ENCODE measurements at places on chromosomes 2 and 18.

DNA sequence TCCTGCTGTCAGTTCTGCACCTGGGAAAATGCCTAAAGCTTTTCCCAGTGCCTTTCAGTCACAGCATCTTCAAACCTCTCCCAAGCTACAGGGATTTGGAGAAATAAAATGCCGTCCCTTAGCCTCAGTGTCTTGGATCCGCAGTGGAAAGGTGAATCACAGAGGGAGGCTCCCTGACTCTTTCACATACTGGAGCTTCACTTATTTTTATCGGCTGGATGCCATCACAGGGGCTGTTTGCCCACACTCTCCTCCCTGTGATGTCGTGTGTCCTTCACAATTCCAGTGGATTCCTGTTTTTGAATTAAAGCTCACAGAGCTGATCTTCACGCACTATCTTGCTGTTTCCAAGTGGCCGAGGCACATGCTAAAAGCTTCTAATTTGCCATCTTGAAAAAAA is 1303.1 kb upstream of the DDX18 start:
- no peak for DNase-seq

GRCh38 chr2:43331422-43331821 is 105.0 kb upstream of the ZFP36L2 start:
- peak; percentile 84 for DNase-seq

DNA sequence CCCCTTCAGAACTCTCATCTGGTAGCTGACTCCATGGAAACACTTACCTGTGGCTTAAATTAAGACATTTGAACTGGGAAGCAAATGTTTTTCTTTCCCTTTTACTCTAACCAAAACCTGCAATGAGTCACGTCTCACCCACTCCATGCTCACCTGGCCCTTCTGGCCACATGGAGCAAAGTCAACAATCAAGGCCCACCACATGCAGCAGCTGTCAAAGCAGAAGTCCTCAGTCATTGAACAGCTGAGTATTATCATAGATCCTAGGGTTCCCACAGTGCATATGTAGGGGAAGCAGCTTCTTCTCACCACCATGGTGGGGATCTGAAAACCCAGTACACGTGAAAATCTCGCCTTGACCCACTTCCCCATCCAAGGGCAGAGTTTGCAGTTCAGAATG is 12.3 kb upstream of the MEP1B start:
- DNase-seq: no peak

GRCh38 chr2:216677439-216678097 is 17.8 kb downstream of the IGFBP5 start:
- no peak for DNase-seq

DNA sequence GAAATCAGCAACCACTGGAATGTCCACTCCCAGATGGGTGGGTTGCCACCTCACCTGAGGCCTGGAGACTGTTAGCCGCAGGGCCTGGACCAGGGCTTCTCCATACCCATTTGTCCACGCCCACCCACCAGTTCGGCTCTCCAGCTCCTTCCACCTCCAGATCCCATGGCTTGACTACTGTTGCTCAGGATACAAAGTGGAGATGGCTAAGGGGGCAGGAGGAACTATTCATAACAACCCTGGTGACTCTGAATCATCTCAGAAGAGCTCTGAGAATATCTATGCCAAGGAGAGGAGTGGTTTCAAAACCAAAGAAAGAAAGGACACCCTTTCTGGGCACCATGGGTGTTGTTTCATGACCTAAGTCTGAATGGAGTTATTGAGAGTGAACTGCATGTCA is 145.8 kb downstream of the LAMA3 start:
- DNase-seq: peak; percentile 59

GRCh38 chr2:20507166-20507692 is 60.4 kb downstream of the RHOB start:
- no peak for DNase-seq

DNA sequence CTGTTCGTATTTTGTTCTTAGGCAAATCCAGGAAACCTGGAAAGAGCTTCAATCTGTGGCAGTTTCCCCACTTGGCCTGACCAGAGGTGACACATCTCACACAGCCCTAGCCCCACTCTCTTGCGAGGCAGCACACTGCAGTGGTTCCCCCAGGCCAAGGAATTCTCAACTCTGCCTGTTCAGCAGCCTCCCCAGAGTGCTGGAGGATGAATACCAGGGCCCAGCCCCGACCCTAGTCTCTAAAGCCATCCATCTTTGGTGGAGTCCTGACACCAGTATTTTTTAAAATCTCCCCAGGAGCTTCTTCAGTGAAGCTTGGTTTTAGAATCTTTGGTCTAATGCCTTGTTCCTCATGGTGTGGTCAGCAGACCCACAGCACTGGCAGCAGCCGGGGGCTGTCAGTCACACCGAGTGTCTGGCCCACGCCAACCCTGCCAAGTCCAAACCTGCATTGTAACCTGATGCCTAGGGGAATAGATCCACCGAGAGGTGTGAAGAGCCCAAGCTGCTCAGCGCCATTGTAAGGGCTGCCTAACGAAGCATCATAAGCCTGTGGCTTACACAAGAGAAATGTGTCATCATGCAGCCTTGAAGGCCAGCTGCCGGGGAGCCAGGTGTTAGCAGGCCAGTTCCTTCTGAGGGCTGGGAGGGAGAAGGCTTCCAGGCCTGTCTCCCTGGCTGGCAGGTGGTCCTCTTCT is 428.7 kb upstream of the ID2 start:
- no peak for DNase-seq

- no peak for DNase-seq
These were observed 10.7 kb upstream of the POLE4 start for GRCh38 chr2:74947703-74948102.

GRCh38 chr2:60168247-60168646 is 385.2 kb downstream of the BCL11A start:
- no peak for DNase-seq

- DNase-seq: peak; percentile 67
These were observed 517.9 kb upstream of the SPHKAP start for GRCh38 chr2:228699400-228699799.

GRCh38 chr2:236859908-236860307 is 225.8 kb upstream of the COPS8 start:
- no peak for DNase-seq

Measured in amniotic epithelial cell (primary cell).